ENCODE measurements at places on chromosomes 12 and 14. TPM values are rescaled to one million over a fixed set of nuclear protein-coding genes. Genes with fewer than 3 reads are reported as not detected.

- H3K27ac ChIP-seq, result peak overlapping the region; percentile 9
- no peak overlapping the region for H3K4me3 ChIP-seq
- no peak for DNase-seq
- peaks cover 4% of the 10 kb centered on the region for H3K36me3 ChIP-seq
- no peaks in the 10 kb centered on the region for H3K27me3 ChIP-seq
Observed at GRCh38 chr12:45315462-45315861, 99.6 kb downstream of the ANO6 start.

DNA sequence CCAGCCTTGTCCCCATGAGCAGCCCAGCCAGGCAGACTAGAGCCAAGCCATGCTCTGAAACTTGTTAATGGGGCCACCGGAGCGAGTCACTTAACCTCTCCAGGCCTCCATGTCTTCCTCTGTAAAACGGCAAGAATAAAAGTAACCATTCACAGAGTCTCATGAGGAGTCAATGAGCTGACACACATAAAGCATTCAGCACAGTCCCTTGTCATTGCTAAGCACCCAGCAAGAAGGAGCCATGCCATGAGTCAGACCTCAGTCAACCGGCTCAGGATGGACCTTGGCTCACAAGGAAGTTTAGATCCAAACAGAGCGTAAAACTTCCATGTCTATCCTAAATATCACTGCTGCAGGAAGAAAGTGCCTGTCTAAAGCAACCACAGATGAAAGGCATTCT lies 10.6 kb downstream of the FICD start:
- H3K4me1 ChIP-seq, result no peaks in the 10 kb centered on the region
- H3K27ac ChIP-seq, result no peak overlapping the region
- DNase-seq, result no peak
- H3K36me3 ChIP-seq, result peaks cover 5% of the 10 kb centered on the region

GRCh38 chr14:101354726-101355125 lies 206.6 kb upstream of the DIO3 start:
- no peaks in the 10 kb centered on the region for H3K4me1 ChIP-seq
- no peak overlapping the region for H3K27ac ChIP-seq
- H3K4me3 ChIP-seq, result no peak overlapping the region

DNA sequence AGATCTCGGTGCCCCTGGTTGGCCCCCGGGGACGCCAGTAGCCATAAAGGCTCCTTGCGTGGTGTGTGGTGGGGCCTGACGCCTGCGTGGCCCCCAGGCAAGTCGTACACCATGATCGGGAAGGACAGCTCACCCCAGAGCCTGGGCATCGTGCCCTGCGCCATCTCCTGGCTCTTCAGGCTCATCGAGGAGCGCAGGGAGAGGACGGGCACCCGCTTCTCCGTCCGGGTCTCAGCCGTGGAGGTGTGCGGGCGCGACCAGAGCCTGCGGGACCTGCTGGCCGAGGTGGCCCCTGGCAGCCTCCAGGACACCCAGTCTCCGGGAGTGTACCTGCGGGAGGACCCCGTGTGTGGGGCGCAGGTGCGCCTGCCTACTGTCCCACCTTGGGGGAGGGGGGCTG lies 34.5 kb downstream of the KIF26A start:
- DNase-seq, result no peak
- no peaks in the 10 kb centered on the region for H3K36me3 ChIP-seq
- no peaks in the 10 kb centered on the region for H3K27me3 ChIP-seq
- no peak overlapping the region for H3K27ac ChIP-seq

The PPFIA2 gene
- total RNA-seq, result not detected
